ENCODE measurements at places on chromosomes 11 and 22.
A peak's percentile ranks its signal among the peaks of the same experiment; 100 is the strongest.

DNA sequence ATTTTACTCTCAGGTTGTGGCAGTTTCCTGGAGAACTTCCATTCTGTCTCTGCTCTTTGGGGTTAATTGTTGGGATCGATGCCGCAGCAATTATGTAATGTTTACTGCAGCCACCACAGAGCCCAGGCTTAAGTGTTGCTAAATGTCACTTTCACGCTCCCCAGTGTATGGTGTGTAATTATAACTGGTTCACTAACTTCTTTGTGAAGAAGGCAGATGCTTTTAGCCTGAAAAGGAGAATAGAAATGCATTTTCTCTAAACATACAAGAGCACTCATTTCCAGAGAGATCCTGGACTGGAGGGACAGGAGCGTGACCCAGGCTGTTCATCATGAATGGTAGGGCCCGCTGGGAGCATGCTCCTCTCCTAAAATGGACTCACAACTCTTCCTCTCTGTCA is 132.2 kb upstream of the PLET1 start:
- no peak for DNase-seq

DNA sequence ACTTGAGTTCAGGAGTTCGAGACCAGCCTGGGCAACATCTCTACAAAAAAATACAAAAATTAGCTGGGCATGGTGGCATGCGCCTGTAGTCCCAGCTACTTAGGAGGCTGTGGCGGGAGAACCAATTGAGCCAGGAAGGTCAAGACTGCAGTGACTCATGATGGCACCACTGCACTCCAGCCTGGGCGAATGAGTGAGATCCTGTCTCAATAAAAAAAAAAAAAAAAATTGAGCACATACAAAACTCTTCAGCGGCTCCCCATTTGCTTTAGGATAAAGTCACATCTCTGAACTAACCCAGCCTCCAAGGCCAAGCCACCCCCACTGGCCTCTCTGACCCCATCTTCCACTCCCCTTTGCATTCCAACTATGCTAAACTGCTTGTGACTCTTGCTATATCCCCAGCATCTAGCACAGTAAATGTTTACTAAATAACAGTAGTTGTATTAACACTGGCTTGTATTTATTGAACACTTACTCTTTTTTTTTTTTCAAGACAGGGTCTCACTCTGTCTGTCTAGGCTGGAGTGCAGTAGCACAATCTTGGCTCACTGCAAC is 28.9 kb downstream of the CREB3L1 start:
- DNase-seq, result no peak

DNA sequence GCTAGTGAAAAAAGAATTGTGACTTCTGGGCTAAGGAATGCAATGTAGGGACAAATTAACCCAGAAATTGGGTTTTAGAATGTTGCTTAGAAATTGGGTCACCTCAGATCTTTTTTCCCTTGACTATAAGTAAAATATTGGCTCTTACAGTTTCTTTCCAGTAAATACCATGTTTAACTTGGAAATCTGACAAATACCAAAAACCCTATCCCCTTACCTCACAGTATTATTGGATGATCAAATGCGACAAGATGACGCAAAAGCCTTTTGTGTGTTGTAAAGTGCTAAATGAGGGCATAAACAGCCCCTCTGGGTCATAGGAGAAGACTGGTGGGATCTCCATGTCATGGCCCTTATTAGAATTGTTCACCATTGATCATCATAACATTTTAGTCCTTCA is 6.1 kb upstream of the UPB1 start:
- DNase-seq, result no peak

- no peak for DNase-seq
These were observed 97.0 kb downstream of the ST3GAL4 start for GRCh38 chr11:126452241-126453101.

DNA sequence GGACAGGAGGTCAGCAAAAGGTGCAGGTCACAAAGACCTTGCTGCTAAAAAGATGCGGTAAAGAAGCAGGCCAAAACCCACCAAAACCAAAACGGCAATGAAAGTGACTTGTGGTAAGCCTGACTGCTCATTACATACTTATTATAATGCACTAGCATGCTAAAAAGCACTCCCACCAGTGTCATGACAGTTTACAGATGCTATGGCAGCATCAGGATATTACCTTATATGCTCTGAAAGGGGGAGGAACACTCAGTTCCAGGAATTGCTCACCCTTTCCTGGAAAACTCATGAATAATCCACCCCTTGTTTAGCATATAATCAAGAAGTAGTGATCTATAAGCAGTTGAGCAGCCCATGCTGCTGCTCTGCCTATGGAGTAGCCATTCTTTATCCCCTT is 45.2 kb upstream of the SLC5A12 start:
- no peak for DNase-seq

DNA sequence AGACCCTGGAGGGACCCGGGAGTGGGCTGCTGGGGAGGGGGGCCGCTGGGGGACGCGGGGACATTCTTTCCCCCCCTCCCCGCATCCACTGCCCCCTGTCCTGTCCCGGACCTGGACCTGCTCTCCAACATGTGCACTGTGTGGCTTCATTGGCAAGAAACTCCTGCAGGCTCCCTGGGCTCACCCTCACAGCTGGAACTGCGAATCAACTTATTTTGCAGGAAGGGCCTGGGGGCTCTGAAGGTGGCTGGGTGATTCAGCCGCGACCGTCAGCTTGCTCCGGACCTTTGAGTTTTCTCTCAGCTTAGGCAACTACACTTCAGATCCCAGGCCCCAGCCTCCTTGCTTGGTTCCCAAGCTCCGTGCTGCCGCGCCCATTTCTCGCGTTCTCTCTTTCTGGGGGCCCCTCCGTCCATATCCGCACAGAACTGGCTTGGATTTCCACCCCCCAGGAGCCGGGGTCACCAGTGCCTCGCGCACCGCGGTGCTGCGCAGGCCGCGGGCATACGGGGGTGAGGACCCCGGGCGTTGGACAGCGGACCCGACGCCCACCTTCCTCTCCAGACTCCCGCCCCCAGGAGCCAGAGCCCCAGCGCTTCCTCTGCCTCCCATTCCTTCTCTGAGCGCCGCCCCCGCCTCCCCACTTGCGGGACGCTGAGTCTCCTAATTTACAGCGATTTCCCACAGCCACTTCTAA is 471 bp upstream of the AHNAK start:
- DNase-seq, result no peak

- DNase-seq, result no peak
These were observed 85.4 kb downstream of the ATXN10 start for GRCh38 chr22:45757068-45757467.

GRCh38 chr22:22666307-22667091 is 22.1 kb downstream of the GGTLC2 start:
- peak; percentile 9 for DNase-seq

DNA sequence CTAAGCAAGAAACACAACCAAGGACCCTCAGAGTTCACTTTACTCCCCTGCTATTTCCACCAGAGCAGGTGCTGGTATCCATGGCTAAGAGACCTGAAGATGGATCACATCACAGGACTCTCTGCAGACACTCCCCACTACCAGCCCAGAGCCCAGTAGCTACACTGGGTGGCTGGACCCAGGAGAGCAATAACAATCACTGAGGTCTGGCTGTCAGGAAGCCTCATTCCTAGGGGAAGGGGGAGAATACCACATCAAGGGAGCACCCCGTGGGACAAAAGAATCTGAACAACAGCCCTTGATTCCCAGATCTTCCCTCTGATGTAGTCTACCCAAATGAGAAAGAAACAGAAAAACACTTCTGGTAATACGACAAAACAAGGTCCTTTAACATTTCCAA is 9.0 kb upstream of the MMP7 start:
- no peak for DNase-seq

- no peak for DNase-seq
These were observed 2.9 kb downstream of the MYO7A start for GRCh38 chr11:77130763-77131513.

- DNase-seq, result no peak
These were observed 56.1 kb downstream of the APOL3 start for GRCh38 chr22:36104435-36104834.

DNA sequence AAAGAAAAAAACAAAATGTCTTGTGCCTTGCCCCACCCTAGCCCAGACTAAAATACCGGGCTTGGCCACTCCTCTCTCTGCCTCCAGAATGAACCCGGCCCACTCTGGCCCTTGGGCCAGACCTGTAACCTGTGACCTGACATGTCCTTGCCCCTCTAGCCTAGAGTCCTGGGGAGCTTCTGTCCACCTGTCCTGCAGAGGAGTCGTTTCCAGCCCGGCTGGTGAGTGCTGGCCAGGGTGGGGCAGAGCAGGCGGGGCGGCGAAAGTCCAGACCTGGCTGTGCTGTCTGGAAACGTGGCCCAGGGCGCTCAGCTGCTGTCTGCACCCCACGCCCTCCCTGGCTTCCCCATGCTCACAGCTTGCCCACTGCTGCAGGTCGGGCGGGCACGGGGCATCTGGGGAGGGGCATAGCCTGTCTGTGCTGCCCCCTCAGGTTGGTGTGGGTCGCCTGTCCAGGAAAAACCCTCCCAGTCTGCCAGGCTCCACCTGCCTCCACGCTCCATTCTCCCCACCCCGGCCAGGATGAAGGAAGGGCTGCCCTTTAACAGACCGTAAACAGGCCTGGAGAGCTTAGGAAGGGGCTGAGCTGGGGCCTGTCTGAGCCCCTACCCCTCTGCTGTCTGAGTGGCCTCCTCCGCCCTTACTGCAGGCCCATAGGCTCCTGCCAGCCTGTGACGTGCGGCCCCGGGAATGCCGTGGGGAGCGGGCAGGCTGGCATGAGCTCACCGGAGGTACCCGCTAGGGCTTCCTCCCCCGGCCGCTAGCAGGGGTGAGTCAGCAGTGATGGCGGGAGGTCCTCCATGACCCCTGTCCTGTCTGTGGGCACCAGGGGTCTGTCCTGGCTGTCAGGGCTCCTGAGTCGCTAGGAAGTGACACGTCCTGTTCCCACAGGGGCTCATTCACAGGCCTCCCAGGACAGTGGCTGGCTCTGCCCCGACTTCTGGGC is 1.9 kb downstream of the CD151 start:
- no peak for DNase-seq

DNA sequence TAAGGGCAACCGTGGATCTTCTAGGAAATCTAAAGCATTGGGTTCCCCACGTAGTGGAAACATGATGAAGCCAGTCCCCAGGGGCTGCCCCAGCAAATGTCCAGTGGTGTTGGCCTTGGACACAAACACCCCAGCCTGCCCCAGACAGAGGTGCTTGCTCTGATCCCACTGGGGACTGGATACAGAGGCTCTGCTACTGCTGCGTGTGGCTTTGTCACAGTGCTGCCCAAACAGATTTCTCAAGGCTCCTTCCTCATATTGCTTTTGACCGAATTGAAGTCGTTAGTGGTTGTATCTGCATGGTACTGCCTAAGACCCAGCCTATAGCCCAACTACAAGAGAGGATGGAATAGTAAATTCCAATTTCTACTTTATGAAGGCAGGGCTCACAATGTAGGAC is 40.1 kb upstream of the CD44 start:
- DNase-seq, result no peak

GRCh38 chr11:66363187-66363601 is 8.4 kb downstream of the SLC29A2 start:
- DNase-seq, result no peak

- no peak for DNase-seq
These were observed 9.2 kb upstream of the STIP1 start for GRCh38 chr11:64176751-64177150.

DNA sequence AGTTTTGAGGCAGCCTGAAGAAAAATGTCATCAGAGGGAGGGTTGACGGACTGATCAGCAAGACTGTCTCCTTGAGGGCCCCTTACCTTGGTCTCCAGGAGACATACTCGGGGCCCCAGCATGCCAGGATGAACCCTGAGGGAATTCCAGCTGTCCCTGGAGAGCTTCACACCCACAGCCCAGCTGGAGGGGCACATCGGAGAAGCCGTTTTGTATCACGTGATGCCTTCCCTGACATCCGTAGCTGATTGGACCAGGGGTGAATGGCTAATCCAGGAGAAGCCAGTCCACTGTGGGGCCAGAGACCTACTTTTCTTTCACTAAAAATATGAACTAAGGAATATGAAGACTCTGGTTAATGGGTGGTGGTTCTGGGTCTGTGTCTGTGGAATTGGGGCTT is 86.0 kb upstream of the TP53I11 start:
- DNase-seq, result no peak

DNA sequence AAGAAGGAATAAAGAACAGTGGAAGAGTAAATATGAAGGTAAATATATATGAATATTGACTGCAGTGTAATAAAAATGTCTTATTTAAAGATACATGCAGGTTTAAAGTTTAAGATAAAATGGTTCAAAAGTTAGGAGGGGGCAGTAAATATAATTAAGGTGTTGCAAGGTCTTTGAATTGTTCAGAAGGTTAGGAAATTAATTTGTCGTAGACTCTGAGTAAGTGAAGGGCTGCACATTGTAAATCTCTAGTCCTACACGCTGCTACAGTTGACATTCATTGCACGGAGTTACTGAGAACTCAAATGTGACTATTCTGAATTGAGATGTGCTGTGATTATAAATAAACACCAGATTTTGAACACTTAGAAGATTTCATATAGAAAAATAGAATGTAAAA is 69.8 kb upstream of the PRODH start:
- no peak for DNase-seq

- no peak for DNase-seq
These were observed 257.6 kb downstream of the LUZP2 start for GRCh38 chr11:24754406-24754805.

DNA sequence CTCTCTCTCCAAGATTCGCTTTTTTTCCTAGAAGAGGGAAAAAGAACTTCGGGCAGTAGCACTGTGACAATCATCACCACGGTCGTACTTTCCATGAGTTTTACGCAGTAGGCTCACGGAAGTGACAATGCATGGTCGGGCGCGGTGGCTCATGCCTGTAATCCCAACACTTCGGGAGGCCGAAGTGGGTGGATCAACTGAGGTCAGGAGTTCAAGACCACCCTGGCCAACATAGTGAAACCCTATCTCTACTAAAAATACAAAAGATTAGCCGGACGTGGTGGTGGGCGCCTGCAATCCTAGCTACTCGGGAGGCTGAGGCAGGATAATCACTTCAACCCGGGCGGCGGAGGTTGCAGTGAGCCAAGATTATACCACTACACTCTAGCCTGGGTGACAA is 23.4 kb downstream of the GRAP2 start:
- no peak for DNase-seq

DNA sequence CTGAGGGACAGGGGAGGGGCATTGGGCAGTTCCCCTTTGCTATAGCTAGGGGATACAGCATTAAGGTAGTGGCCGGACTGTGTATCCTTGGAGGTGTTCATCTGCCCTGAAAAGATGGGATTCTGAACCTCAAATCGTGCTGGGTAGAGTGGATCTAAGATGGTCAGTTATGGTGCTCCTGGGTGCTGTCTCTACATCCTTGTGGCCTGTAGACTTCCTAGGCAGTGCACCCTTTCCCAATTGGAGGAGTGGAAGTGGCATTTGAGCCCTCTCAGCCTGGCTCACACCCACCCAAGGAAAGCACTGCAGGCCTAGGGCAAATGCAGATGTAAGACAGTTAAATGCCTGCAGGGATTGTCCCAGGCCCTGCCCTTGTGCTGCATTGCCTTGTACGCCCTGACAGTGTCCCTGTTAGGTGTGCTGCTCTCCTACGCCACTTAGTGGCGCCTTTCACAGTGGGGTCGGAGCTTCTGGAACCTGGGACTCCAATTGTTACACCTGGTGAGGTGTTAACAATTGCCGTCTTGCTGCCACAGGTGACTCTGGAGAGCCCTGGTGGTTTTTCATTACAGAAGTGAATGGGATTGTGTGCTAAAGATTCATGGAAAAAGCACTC is 35.0 kb downstream of the PPFIBP2 start:
- no peak for DNase-seq

Measured in stimulated activated CD4-positive, alpha-beta T cell treated with anti-CD3 and anti-CD28 coated beads, Interleukin-4, amount 100 ng/mL, for 24 hours (primary cell).